ENCODE measurements at places on chromosomes 16 and 17.

DNA sequence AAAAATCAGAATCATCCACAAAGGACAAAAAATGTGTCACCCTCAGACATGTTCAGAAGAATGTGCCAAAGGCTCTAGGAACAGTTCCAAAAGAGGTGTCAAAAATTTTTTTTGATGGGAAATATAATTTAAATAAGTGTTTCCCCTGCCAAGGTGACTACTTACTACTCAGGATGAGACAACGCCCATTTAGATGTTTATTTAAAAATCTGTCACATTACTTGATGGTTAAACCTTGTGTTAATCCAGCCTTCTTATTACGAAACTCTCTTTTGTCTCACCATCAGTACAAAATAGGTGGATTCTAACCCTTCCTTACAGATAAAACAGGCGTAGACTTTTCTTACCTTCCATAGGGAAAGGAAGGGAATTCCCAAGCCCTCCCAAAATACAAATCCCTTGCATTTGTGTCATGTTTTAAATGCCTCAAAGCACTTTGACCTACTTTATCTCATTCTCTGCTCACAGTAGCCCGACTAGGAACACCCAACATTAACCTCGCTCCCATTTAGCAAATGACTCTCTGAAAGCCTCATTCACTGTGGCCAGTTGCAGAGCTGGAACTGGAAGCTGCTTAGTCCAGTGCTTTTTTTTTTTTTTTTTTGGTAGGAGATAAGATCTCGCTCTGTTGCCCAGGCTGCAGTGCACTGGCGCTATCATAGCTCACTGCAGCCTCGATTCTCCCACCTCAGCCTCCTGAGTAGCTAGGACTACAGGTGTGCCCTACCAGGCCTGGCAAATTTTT lies 5.8 kb upstream of the GNA13 start:
- DNase-seq, result peak; percentile 57

GRCh38 chr16:56852401-56852730 lies 12.6 kb upstream of the SLC12A3 start:
- no peak for DNase-seq

DNA sequence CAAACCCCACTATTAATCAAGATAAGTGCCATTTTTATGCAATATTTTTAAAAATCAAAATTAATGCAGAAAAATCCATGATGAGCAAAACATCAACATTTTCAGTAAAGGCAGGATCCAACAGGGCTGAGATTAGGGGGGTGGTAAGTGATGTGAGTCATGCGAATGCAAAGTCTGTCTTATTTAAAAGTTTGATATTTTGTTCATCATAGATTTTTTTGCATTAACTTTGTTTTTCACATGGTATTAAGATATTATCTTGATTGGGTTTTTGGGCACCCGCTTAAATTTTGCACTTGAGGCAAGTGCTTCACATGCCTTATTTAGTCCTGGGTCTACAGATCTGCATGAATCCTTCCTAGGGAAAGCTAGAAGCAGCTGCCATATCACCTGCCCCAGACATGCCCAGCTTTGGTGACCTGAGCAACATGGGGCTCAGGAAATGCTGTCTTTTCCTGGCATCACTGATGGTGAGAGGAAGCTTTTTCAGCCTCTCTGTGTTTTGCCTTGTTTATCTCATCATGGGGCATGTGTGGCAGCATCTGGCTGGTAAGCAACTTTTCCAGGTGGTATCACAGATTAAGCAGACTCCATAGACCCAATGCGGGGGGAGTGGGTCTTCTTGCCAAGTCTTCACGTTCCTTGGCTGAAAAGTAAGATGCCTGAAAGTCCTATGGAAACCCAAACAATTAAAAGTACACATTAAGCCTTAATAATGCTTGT lies 57.6 kb upstream of the NFAT5 start:
- DNase-seq, result no peak

GRCh38 chr17:36094746-36095145 lies 4.8 kb upstream of the CCL3 start:
- DNase-seq, result no peak

DNA sequence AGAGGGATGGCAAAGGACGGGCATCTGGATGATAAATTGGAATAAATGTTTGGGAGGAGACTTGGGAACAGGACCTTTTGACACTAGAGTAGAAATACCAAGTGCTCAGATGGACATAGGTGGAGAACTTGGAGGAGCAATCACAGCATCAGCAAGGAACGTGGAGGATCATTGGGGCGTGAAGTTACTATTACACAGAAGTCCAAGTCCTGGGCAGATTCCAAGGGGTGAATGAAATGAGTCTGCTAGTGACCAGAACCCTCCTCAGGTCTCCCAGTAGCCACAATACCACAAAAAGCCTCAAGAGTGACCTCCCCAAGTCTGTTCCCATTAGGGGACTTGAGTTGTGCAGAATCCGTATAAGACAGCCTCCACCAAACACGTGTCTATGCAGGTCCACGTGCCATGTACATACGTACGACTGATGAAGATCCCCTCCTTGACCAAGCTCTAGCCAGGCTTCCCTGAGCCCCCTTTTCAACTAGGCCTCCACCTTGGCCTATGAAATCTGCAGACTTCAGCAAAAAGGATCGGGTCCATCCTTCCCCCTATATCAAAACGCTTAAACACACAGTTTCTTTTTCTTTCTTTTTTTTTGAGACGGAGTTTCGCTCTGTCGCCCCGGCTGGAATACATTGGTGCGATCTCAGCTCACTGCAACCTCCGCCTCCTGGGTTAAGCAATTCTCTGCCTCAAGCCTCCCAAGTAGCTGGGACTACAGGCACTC lies 2.2 kb downstream of the C17orf67 start:
- no peak for DNase-seq

GRCh38 chr17:17900615-17901520 lies 64.1 kb upstream of the SREBF1 start:
- DNase-seq, result peak; percentile 97

GRCh38 chr16:813916-814412 lies 13.4 kb upstream of the GNG13 start:
- DNase-seq, result no peak

Data from PC-3 (cell line).